ENCODE measurements at places on chromosomes 3 and 15.

DNA sequence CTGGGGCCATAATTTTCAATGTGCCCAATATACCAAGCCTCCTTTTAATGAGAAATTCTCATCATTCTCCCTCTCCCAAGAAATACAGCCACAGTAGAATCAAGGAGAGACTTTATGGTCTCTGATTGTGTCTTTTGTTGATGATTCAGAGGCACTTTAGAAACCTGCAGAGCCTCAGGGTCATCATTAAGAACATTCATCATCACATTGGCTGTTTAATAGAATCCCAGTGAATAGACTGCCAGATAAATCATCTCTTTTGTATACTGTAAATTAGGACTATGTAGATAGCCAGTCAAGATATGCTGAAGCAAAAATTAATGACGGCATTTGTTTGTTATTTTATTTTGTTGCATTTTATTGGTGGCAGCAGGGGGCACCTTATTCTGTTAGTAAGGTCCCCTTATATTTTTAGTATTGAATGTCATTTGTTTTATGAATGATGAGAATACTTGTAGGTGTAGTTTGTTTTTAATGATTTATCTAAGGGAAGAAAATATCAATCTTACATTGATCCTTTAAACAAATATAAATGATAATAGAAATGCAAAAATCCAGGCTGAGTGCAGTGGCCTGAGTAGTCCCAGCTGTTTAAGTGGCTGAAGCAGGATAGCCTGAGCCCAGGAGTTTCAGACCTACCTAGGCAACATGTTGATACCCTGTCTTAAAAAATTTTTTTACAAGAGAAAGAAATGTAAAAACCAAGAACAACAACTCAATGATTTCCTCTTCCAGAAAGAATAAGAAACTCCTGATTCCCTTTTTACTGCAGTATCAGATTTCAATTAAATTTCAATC, 138.8 kb downstream of the ZBBX start:
- peak; percentile 77 for DNase-seq

GRCh38 chr15:98581715-98582114, 66.6 kb upstream of the IGF1R start:
- DNase-seq = peak; percentile 3

GRCh38 chr15:65611888-65612615, 1.1 kb upstream of the INTS14 start:
- peak; percentile 31 for DNase-seq

DNA sequence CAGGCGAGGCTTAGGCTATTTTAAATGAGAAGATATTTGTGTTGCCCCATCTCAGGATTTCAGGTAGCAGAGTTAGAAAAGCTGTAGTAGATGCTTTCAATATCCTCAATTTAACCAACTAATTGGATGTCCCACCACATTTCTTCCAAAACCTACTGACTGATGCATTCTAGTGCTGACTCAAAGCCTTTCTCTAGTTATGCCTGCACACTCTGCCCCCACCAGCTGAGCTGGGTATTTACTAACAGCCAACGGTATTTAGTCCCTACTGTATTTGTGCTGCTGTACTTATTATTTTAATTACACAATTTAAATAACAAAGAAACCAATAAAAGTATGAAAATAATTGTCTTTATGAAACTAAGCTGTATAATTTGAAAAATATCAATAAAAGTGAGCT, 139.5 kb downstream of the OSBPL10 start:
- DNase-seq = no peak

DNA sequence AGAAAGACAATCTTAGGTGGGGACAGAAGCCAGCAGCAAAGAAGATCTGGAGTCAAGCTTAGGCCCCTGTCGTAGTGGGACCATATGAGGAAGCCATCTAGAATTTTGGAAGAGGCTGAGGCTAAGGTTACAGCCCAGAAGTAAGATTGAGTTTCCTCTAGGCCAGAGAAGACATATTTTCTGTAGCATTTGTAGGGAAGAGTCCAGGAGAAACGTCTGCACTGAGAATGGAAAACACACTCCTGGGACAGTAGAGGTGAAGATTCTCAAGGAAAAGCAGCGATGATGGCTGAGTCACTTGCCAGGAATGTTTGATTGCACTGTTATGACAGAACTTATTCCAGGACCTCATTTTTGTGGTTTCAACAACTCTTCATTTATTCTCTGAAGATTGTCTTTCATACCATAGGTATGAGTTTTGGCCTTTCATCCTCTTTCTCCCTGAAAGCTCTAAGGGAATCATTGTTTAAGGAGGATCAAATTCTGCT, 107.2 kb downstream of the GTPBP8 start:
- no peak for DNase-seq

All from NCI-H69 (cell line).